Brain (organoid and tissue), 16 donors: ENCODE measurements at places on chromosomes 11 and 22. TPM values are rescaled to one million over a fixed set of nuclear protein-coding genes. Genes with fewer than 3 reads are reported as not detected.

The GAL gene
- 0.44 TPM for polyA plus RNA-seq

The KCNJ4 gene
- polyA plus RNA-seq = 18.1 TPM

- DNase-seq = no peak
These were observed 131.8 kb downstream of the HIPK3 start for GRCh38 chr11:33388793-33389525.

The CHADL gene
- 36.5 TPM for polyA plus RNA-seq

DNA sequence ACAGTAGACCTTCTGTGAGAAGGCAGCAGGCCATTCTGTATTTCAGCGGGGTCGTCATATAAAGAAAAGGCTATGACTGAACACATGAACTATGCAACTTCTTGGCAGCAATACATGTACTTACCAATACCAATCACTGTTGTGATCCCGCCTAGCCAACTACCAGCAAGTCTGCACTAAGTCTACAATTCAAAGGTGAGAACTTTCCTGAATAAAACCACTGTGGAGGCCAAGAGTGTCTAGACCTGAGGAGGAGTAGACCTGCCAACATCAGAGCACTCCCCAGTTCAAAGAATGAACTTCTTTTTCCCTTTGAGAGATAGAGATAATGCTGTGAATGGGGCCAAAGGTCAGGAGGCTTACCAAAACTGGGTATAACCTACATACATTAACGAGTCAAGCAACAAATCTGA is 108.2 kb downstream of the SIK3 start:
- peak; percentile 46 for DNase-seq

The RAB39A gene
- 5.6 TPM for polyA plus RNA-seq

The APOA4 gene
- polyA plus RNA-seq = not detected
